ENCODE measurements at places on chromosomes 6 and 20. TPM values are rescaled to one million over a fixed set of nuclear protein-coding genes. Genes with fewer than 3 reads are reported as not detected.

Gene OTOR
- total RNA-seq = not detected

Gene COL9A3
- 0.49 TPM for total RNA-seq

Gene AVP
- total RNA-seq = not detected

Gene ZNF512B
- total RNA-seq = 14.1 TPM

Gene ADGB
- not detected for total RNA-seq

Gene TNNC2
- total RNA-seq = not detected

Gene FERMT1
- 16.7 TPM for total RNA-seq

Gene LCA5
- total RNA-seq = 1.3 TPM

Gene TDRD6
- not detected for total RNA-seq

Gene IER3
- total RNA-seq = 79.6 TPM

Gene MCM9
- 3.5 TPM for total RNA-seq

Gene TCF15
- not detected for total RNA-seq

Gene CCN5
- total RNA-seq = 40.4 TPM

Gene SLC35D3
- total RNA-seq = not detected

Gene AIF1
- not detected for total RNA-seq

Gene DPPA5
- not detected for total RNA-seq

Gene GSTA2
- not detected for total RNA-seq

Gene PCK1
- not detected for total RNA-seq

Gene F13A1
- total RNA-seq = not detected
